Stimulated activated naive CD8-positive, alpha-beta T cell treated with anti-CD3 and anti-CD28 coated beads, Interleukin-15, amount 100 ng/mL, for 72 hours (primary cell): ENCODE measurements at places on chromosomes 16 and 17.

GRCh38 chr16:22710326-22710725 is 103.6 kb upstream of the HS3ST2 start:
- no peak for DNase-seq

DNA sequence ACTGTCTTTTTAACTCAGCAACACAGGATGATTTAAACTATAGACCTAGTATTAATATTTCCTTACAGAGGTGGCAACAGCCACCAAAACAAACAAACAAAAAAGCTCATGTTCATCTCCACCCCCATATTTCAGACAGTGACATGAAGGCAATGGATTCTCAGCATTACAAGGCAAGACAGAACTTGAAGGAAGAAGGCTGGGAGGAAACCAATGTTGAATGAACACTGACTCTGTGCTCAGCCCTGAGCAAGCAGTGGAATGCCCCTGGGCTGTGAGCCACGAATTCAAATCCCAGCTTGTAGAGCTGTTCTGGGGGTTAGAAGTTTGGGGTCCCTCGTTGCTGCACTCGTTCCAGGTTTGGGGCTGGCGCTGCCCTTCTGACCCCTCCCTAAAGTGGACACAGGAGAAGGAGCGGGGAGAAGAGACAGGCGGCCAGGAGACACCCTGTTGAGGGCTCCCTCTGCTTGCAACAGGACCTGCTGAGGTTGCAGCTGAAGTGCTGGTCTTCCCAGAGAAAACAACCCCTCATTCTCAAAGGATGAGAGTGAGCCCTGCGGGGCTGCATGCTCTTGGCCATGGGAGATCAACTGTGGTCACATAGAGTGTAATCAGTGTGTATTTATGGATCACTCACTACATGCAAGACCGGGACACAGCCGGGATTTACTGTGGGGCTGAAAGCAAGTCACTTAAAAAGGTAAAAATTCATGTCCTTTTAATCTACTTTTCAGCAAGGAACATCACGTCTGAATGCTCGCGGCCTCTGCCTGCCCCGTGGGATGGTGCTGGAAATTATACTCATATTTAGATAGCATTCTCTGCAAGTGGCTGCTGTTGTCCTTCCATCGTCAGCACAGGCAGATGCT is 34.3 kb downstream of the MYH3 start:
- no peak for DNase-seq

GRCh38 chr16:78639775-78640174 is 540.3 kb downstream of the WWOX start:
- peak; percentile 9 for DNase-seq

GRCh38 chr16:48381201-48381600 is 4.0 kb downstream of the SIAH1 start:
- DNase-seq, result no peak
